ENCODE measurements at places on chromosomes 7 and 10. TPM values are rescaled to one million over a fixed set of nuclear protein-coding genes. Genes with fewer than 3 reads are reported as not detected.
A peak's percentile ranks its signal among the peaks of the same experiment; 100 is the strongest.

ADK gene
- 6.7 TPM for polyA plus RNA-seq

ADCYAP1R1 gene
- polyA plus RNA-seq, result 16.4 TPM

- no peak for DNase-seq
- peak within 1 kb of the TSS; percentile 97 for H3K4me3 ChIP-seq
- peaks cover 18% of the 10 kb centered on the region for H3K36me3 ChIP-seq
- peaks cover 14% of the 10 kb centered on the region for H3K4me1 ChIP-seq
Observed at GRCh38 chr10:121598263-121599249, at the start of gene FGFR2. TSS of gene FGFR2 (minus strand) at chr10:121598444. CDS start at chr10:121593817, 4,627 bp downstream.

EPC1 gene
- polyA plus RNA-seq, result 42.3 TPM

EPHB4 gene
- polyA plus RNA-seq, result 85.0 TPM

DNA sequence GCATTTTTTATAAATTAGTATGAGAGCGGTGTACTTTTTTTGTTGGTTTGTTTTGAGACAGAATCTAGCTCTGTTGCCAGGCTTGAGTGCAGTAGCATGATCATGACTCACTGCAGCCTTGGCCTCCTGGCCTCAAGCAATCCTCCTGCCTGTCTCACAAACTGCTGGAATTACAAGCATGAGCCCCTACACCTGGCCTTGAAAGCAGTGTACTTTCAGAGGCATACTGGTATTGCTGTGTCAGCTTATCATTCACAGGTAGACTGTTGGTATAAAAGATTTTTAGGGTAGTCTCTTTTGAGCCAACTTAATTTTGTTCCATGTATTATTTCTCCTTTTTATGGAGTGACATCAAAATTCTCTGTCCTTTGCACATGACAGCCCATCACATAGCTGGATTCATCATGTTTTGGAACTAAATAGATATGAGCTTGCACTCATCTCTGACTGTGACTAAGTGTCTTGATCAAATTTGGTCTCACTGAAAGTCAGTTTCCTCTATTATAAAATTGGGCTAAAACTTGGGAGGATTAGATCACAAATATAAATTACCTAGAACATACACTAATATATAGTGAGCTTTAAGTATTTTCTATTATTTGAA, 12.4 kb downstream of the GNAT3 start:
- no peak overlapping the region for H3K4me3 ChIP-seq
- H3K27me3 ChIP-seq, result no peaks in the 10 kb centered on the region
- H3K4me1 ChIP-seq, result no peaks in the 10 kb centered on the region
- no peak overlapping the region for H3K27ac ChIP-seq
- no peaks in the 10 kb centered on the region for H3K36me3 ChIP-seq

- H3K4me1 ChIP-seq, result no peaks in the 10 kb centered on the region
- no peak for DNase-seq
- H3K4me3 ChIP-seq, result no peak overlapping the region
- H3K36me3 ChIP-seq, result no peaks in the 10 kb centered on the region
- no peaks in the 10 kb centered on the region for H3K27me3 ChIP-seq
- no peak overlapping the region for H3K27ac ChIP-seq
Observed at GRCh38 chr7:68700414-68700813, 897.9 kb upstream of the AUTS2 start.

GRCh38 chr7:46672861-46673260, 751.8 kb upstream of the IGFBP3 start:
- no peaks in the 10 kb centered on the region for H3K36me3 ChIP-seq
- H3K27me3 ChIP-seq, result no peaks in the 10 kb centered on the region
- H3K4me1 ChIP-seq, result peaks cover 8% of the 10 kb centered on the region
- H3K4me3 ChIP-seq, result no peak overlapping the region

PRKG1 gene
- polyA plus RNA-seq, result 5.0 TPM

DNA sequence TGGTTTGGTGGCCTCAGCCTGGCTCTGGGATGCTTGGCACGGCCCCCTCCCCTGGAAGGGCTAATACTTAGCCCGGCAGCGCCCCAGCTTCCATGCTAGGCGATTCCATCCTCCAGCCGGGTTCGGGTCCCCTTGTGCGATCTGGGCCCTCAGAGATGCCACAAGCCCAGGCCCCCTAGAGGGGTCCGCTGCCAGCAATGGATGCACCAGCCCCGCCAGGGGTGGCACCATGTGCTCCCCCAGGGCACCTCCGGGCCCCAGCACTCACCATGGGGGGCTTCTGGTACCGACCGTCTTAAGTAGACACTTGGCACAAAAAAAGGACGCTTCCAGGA, 125.7 kb upstream of the KCTD7 start:
- no peaks in the 10 kb centered on the region for H3K36me3 ChIP-seq
- no peak overlapping the region for H3K4me3 ChIP-seq
- no peak for DNase-seq
- no peak overlapping the region for H3K27ac ChIP-seq

GRCh38 chr10:124245191-124245590, 151.8 kb upstream of the CHST15 start:
- no peaks in the 10 kb centered on the region for H3K36me3 ChIP-seq
- H3K27ac ChIP-seq, result no peak overlapping the region
- no peak overlapping the region for H3K4me3 ChIP-seq
- no peak for DNase-seq
- H3K27me3 ChIP-seq, result no peaks in the 10 kb centered on the region

NODAL gene
- polyA plus RNA-seq, result 2.0 TPM

GRCh38 chr10:59125666-59126065, 50.8 kb upstream of the PHYHIPL start:
- no peaks in the 10 kb centered on the region for H3K4me1 ChIP-seq
- no peak overlapping the region for H3K27ac ChIP-seq
- H3K4me3 ChIP-seq, result no peak overlapping the region
- no peak for DNase-seq
- H3K27me3 ChIP-seq, result peaks cover 1% of the 10 kb centered on the region

DNA sequence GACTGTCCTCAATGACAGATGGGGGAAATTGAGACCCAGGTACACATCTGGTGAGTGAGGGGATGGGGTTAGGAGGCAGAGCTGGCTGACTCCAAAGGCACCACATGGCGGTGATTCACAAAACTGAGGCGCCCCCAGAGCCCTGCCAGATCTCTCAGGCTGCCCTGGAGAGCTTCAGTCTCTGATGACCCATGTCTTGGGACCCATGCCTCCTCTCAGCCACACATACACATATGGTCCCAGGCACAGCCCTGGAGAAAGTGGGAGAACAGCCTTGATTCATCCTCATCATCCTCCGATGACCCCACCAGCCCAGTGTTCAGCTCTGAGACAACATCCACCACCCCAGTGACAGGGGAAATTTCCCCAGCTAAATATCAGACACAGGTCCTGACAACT, 426.0 kb downstream of the RPS24 start:
- H3K27ac ChIP-seq, result no peak overlapping the region
- no peaks in the 10 kb centered on the region for H3K4me1 ChIP-seq
- DNase-seq, result no peak
- no peak overlapping the region for H3K4me3 ChIP-seq

ANKRD61 gene
- 0.23 TPM for polyA plus RNA-seq

DNA sequence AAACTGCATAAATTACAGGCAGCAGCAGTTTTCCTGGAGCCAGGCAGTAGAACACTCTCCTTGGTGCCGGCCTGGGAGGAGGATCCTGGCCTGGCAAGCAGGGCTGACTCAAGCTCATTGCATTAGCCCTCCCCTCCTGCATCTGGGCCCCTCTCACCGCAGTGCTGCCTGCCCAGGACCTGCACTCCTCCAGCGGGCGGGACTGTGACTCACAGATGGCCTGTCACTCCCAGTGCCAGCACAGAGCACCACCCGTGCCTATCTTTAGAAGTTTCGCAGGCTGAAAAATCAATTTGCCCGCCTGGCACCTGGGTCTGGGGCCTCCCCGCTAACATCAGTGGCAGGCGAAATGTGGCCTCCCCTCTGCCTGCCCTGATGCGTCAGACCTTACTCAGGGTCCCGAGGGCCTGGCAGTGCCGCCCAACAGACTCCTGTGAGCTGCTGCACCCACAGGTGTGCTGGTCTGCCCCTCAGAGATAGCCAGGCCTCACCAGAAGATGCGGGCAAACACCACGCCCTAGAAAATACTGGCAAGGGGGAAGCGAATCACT, 123.8 kb downstream of the KCNMA1 start:
- no peaks in the 10 kb centered on the region for H3K27me3 ChIP-seq
- H3K36me3 ChIP-seq, result no peaks in the 10 kb centered on the region
- DNase-seq, result no peak
- peaks cover 10% of the 10 kb centered on the region for H3K4me1 ChIP-seq
- no peak overlapping the region for H3K27ac ChIP-seq

GRCh38 chr7:130360518-130360917, 15.9 kb downstream of the CPA5 start:
- no peak for DNase-seq
- H3K27ac ChIP-seq, result no peak overlapping the region
- H3K36me3 ChIP-seq, result no peaks in the 10 kb centered on the region
- no peak overlapping the region for H3K4me3 ChIP-seq
- H3K4me1 ChIP-seq, result peaks cover 11% of the 10 kb centered on the region

PRPS1L1 gene
- not detected for polyA plus RNA-seq

HDAC9 gene
- polyA plus RNA-seq, result 7.3 TPM

- no peak overlapping the region for H3K27ac ChIP-seq
- no peak for DNase-seq
- H3K27me3 ChIP-seq, result no peaks in the 10 kb centered on the region
- no peaks in the 10 kb centered on the region for H3K4me1 ChIP-seq
Observed at GRCh38 chr7:138932427-138932826, 48.8 kb downstream of the KIAA1549 start.

CBX3 gene
- 71.3 TPM for polyA plus RNA-seq

DNA sequence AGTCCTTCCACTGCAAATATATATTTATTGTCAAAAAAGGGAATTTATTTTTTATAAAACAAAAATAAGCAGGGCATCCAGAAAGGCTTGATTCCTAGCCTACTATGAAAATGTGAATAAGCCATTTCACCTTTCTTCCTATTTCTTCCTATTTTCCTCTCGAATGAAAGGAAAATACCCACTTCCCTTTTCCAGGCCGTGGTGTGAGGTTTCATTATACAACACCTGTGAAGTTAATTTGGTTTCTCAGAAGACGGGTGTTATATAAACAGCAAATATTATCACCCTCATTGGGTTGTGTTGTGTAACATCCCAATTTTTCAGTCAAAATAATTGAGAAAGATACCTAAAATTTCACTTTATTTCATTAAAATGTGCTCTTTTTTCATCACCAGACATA, 214.3 kb downstream of the DGKB start:
- no peaks in the 10 kb centered on the region for H3K27me3 ChIP-seq
- H3K4me1 ChIP-seq, result no peaks in the 10 kb centered on the region
- no peak overlapping the region for H3K4me3 ChIP-seq
- no peak for DNase-seq
- H3K36me3 ChIP-seq, result no peaks in the 10 kb centered on the region

DRGX gene
- not detected for polyA plus RNA-seq

PRTFDC1 gene
- 5.9 TPM for polyA plus RNA-seq

DNA sequence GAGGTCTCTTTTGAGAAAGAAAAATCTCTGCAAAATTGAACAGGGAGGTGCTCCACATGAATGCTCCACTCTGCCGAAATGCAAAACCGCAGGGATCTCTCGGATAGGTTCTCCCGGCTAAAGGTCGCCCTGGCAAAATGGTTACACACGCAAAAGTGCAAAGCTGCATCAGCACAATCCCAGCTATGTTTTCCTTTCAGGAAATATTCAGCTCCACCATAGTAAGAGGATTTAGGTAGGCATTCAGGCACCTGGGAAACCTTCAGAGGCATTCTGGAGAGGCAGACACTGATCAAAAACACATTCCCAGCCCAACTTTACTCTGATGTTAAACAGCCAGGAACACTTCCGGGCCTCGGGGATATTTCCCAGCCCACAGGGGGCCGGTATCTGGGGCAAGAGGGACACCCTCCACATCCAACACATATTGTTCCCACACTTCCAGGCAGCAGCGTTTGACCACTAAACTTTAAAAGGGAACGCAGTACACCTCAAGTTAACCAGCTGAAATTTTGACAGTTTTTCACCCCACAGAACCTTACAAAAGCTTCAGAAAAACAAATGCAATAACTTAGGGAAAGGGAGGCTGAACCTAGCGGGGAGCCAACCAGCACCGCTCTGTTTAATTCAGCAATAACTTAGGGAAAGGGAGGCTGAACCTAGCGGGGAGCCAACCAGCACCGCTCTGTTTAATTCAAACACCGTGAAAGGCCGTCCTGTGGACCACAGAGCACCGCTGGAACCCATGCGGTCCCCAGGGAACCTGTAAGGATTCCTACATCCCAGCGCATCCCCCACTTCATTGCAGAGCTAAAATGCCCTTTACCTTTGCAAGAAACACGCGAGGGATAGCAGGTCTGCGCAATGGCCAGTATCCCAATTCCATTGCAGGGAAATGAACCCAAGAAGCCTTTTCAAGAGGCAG, 45.9 kb downstream of the TNS3 start:
- peaks cover 13% of the 10 kb centered on the region for H3K27me3 ChIP-seq
- H3K4me3 ChIP-seq, result peak overlapping the region; percentile 66
- no peak for DNase-seq
- H3K36me3 ChIP-seq, result no peaks in the 10 kb centered on the region
- H3K4me1 ChIP-seq, result peaks cover 13% of the 10 kb centered on the region

GRCh38 chr10:11235771-11236170, 218.1 kb downstream of the CELF2 start:
- H3K4me3 ChIP-seq, result no peak overlapping the region
- no peak for DNase-seq
- no peak overlapping the region for H3K27ac ChIP-seq
- no peaks in the 10 kb centered on the region for H3K36me3 ChIP-seq
- H3K4me1 ChIP-seq, result no peaks in the 10 kb centered on the region

GIMAP8 gene
- polyA plus RNA-seq, result not detected

GRCh38 chr7:119758254-119758653, 514.7 kb upstream of the KCND2 start:
- DNase-seq, result no peak
- no peaks in the 10 kb centered on the region for H3K4me1 ChIP-seq
- no peak overlapping the region for H3K4me3 ChIP-seq
- H3K27me3 ChIP-seq, result no peaks in the 10 kb centered on the region
- H3K27ac ChIP-seq, result no peak overlapping the region

Measured in H1 (cell line).